Left hindlimb (tissue), 1 donor: ENCODE measurements at places on chromosomes 4 and X.
A peak's percentile ranks its signal among the peaks of the same experiment; 100 is the strongest.

DNA sequence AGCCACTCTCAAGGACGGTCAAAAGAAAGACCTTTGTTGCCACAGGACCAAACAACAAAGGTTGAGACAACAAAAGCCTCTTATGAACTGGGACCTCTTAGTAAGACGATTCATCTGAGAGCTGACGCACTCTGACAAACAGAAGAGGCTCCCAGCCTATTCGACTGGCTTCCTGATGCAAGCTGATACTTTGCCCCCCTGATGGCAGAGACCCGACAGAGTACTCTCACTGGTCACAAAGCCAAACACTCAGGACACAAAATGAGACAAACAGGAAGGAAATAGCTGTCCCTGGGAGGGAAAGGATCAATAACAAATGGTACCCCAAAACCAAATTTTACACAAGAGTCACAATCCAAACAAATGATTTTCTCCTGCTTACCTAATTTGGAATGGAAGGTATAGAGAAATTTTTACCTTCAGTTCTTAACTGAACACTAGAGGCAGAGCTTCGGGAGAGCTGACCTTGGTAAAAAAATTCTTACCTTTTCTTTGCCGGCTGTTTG is 75.2 kb upstream of the PLAC8 start:
- no peak for DNase-seq

DNA sequence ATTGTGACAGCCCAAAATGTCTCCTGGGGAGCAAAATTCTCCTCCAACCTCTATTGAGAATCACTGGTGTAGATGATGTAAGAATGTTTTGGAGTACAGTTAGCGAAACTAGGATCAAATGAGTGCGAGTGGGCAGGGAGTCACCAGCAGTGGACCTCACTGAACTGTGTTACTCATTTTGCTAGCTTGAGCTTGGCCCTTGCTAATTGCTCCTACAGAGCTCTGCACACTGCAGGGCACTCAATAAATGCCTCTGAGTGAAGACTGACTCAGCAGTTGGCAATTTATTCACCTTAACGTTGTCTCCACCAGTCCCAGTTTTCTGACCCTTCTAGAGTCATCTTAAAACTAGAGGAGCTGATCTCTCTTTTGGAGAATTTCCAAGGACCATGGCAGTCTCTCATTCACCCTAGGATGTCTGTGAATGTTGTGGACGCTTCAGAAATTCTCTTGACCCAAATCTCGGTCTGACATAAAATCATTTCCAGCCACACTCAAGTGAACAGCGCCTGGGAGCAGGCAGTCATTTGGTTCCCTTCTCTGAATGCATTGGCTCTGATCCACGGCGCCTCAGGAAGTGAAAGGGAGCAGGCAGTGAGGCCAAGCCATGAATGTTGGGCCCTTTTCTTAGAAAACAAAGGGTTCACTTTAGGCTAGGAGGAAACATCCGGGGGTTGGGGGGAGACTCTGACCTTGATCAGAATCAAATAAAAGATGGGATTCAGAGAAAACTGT is 148.1 kb downstream of the NWD2 start:
- no peak for DNase-seq

GRCh38 chr4:78644744-78645330 is 93.3 kb downstream of the ANXA3 start:
- DNase-seq = no peak

DNA sequence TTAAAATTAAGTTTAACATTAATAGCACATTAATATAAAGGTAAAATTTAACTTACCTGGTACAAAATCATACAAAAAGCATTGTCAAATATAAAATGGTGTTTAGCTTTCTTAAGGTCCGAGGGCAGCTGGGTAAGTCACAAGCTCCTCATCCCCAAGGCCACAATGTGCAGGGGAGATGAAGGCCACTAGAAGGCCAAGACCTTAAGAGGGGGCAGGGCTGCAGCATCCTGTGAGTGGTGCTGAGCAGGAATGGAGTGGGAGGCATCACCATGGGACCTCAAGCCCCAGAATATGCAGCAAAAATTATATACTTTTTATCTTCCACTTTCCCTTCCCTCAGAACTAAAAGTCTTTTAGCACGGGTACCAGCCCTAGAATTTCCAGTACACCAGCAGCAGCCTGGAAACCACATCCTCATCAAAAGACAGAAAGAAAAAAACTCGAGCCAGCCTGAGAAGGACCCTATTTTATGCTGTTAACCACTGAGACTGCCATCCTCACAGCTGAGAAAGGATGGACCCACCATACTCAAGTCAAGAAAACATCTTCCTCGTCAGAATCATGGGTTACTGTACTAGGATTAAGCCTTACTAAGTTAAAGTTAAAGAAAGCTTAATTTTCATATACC is 13.0 kb upstream of the RHOXF2 start:
- no peak for DNase-seq

- no peak for DNase-seq
These were observed 2.1 kb downstream of the HELT start for GRCh38 chr4:185020293-185020808.

- no peak for DNase-seq
These were observed 273.3 kb upstream of the RASGEF1B start for GRCh38 chr4:81745050-81745449.

DNA sequence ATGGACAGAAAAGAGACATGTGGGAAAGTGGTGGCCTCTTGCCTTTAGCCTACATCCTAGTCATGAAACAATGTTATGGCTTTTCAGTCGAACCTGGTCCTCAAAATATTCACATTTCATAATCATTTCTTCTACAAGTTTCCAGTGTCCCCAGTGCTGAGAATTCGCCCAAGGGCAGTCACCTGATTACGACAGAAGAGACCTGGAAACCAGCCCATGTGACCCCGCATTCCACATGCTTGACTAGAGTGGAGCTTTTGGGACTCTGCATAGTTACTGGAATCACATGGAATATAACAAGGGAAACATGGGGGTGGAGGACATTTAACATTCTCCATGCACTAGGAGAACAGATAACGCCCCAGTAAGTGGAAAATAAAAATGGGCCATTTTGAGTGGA is 100.1 kb downstream of the PPARGC1A start:
- no peak for DNase-seq

GRCh38 chrX:131923614-131924250 is 99.4 kb upstream of the STK26 start:
- no peak for DNase-seq

DNA sequence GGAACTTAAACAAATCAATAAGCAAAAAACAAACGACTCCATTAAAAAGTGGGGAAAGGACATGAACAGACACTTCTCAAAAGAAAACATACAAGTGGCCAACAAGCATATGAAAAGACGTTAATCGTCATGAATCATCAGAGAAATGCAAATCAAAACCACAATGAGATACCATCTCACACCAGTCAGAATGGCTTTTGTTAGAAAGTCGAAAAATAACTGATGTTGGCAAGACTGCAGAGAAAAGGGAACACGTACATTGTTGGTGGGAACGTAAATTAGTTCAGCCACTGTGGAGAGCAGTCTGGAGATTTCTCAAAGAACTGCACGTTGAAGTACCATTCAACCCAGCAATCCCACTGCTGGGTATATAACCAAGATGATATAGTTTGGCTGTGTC is 23.7 kb downstream of the NEUROG2 start:
- DNase-seq = no peak

GRCh38 chr4:4602468-4602867 is 60.6 kb upstream of the STX18 start:
- no peak for DNase-seq

- no peak for DNase-seq
These were observed 277.7 kb downstream of the NR3C2 start for GRCh38 chr4:148164557-148164956.

GRCh38 chrX:77444545-77444944 is 2.6 kb upstream of the FGF16 start:
- DNase-seq = no peak

- no peak for DNase-seq
These were observed 53.8 kb downstream of the VSIG4 start for GRCh38 chrX:65985922-65986588.

DNA sequence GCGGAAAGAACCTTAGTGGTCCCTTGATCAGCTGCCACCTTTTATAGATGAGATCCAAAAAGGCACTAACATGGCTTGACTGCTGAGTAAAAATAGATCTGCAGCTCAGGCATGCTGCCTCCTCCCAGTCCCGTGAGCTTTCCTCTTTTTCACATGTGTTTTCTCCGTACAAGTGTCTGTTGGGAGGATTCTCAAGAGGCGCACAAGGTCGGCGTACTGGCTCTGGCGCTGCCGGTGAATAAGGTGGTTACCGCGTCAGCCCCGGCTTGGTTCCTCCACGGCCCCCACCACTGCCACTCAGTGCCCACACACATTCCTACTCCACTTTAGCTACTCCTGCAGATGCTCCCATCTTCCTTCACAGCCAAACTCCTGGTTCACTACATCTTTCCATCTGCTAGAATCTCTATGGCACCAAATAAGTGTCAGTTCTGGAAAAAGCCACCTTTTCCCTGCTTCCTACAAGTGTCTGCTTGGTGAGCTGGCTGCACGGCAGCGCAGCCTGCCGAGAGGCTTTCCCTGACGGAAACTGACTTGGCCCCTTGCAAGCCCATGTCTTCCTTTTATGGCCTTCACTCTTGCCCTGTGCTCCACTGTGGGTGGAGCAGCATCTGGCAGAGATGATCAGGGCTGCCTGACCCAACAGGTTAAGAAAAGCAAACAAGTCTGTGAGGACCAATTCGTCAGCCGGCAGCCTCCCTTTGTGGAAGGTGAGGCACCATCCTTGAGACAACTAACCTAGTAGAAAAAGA is 99.8 kb downstream of the KLHL8 start:
- DNase-seq = no peak

DNA sequence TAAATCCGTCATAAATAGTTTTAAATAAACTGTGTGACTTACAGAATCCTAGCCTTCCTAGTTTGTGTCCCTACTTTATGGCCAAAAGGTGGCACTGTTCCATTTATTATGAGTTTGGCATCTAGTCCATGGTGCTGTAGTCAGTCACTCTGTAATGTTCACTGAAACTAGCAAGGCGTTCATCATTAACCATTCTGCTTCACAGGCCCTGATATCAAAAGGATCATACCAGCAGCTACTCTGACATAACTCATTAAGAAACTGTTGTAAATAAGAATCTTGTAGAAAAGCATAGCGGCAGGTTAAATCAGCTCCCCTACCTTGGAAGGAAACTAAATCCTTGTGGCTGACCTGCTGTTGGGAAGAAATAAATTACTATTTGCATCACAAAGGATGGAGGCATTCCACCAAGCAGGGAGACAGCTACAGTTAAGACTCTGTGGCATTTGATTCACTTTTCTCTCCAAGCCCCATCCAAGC is 919.6 kb upstream of the DIAPH2 start:
- no peak for DNase-seq

DNA sequence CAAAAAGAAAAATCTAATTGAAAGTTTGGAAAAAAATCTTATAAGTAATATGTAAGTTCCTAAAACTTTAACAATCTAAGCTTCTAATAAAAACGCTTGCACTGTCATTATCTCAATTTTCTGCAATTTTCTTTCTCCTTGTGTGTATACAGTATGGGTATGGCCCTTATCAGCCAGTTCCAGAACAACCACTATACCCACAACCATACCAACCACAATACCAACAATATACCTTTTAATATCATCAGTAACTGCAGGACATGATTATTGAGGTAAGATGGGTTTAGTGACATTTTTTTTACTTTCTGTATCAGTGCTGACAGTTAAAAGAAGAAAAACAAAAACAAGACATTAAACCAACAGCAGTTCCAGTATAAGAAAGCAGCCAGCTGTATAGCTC is 4.9 kb downstream of the STATH start:
- DNase-seq = no peak

- DNase-seq = no peak
These were observed 142.2 kb downstream of the ARHGAP10 start for GRCh38 chr4:147874109-147874508.

- DNase-seq = no peak
These were observed 154.1 kb upstream of the PJA1 start for GRCh38 chrX:69319376-69319775.

GRCh38 chrX:2967998-2968909 is 38.1 kb upstream of the ARSH start:
- DNase-seq = peak; percentile 41

- DNase-seq = no peak
These were observed 7.6 kb downstream of the ZIC3 start for GRCh38 chrX:137573324-137574101.

DNA sequence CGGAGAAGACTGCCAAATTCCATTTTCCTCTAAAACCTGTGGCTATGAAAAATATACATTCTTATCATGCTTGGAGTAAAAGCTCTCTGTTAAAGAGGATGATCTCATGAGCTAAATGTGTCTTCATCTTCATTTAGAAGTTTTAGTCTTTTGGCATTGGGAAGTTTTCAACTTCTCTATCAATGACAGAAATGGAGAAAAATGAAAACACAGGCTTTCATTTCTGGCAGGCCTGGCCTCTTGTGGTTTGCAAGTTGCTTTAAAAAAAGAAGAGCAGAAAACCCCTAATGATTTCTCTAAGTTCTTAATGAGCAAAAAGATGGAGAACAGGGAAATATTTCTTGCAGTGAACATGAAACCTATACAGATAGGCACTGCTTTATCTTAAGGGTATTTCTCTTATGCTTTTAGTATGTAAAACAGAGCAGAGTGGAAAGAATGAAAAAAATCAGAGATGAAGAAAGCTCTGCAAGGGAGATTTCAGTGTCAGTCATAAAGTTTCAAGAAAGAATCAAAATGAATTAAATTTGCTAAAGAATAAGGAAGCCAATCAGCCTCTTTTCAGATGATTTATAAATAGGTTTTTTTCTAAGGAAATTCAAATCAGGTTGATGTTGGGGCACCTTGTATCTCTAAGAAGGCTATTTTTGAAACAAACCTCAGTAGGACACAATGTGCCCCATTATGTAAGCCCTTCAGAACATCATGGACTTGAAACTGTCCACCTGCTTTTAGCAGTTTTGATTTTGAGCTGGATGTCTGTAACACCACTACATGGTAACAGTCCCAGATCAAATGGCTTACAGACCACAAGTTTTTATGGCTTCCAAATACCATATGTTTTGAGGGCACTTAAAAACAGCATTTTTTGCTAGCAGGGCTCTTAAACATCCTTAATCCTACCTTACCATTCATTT is 225.0 kb downstream of the GRIA3 start:
- no peak for DNase-seq

DNA sequence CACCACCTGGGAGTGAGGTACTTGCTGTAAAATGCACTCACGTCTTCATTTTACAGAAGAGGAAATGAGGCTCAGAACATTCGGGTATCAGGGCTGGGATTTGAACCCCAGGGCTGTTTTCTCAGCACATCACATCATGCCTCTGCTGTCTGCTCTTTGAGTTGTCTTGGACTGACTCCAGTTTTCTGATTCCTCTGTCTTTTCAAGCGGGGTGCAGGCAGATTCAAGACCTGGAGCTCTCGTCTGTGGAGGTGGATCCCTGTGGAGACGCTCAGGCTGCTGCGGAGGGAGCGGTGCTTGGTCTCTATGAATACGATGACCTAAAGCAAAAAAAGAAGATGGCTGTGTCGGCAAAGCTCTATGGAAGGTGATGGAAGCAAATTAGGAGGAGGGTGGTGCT is 6.3 kb downstream of the LAP3 start:
- DNase-seq = no peak

DNA sequence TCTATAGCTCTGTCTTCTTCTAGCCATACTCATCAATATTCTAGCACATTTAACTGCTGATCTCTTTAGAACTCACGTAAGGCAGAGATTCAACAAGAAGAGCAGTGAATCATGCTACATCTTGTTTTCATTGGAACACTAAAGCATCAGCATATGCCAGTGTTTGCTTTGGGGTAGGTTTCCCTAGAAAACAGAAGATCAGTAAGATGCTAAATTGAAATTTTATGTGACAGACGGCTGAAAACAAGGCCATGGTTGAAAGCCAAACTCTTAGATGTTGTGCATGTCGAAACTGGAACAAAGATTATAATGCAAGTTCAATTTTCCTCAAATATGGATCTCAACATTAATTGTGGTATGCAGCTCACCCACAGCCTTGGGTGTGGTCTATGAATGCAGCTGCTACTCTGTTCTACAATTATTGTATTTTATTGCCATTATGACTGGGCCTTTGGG is 107.6 kb downstream of the PDLIM5 start:
- no peak for DNase-seq
